T-cell (primary cell): ENCODE measurements at places on chromosomes 13 and 19. TPM values are rescaled to one million over a fixed set of nuclear protein-coding genes. Genes with fewer than 3 reads are reported as not detected.

- DNase-seq = no peak
Observed at GRCh38 chr13:76316998-76317527, 569.1 kb downstream of the KCTD12 start.

GRCh38 chr13:32134241-32135055, 102.9 kb downstream of the FRY start:
- DNase-seq = no peak

GRCh38 chr13:21964686-21965085, 293.8 kb downstream of the FGF9 start:
- no peak for DNase-seq

DNA sequence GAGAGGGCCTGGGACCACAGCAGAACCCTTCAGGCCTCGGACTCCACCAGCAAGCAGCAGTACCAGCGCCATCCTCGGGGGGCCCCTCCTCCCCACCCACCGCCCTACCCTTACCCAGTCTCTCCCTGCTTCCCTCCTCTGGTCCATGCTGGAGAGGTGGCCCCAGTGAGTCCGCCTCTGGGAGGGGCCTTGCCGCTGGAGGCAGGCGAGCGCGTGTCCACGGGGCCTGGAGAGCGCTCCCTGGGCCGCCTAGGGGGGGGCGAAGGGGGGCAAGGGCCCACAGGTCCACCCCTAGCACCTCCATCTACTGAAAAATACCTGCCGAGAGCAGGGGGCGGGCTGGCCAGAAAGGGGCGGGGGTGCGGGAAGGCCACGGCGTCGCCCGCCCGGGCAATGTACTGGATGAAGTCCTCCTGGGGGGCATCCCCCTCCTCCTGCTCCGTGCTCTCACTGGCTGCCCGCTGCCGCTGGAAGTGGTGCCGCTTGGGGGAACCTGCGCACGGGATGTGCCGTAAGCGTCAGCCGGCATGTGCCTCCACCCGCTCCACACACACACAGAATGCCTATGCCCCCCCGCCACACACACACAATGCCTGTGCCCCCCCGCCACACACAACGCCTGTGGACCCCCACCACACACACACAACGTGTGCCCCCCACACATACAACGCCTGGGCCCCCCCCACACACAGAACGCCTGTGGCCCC, 6.9 kb downstream of the CBARP start:
- DNase-seq = no peak

DNA sequence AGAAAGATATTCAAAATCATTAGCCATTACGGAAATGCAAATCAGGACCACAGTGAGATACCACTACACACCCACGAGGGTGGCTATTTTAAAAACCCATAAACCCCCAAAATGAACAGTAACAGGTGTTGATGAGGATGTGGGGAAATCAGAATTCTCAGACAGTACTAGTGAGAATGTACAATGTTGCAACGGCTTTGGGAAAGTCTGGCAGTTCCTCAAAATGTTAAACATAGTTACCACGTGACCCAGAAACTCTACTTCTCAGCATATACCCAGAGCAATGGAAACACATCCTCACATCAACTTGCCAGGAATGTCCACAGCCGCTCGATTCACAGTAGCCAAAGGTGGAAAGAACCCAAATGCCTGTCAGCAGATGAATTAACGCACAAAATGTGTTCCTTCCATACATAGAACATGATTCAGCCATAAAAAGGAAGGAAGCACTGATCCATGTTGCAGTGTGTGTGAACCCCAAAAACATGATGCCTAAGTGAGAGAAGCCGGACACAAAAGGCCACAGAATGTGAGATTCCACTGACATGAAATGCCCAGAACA, 7.0 kb downstream of the PLVAP start:
- DNase-seq = no peak

- no peak for DNase-seq
Observed at GRCh38 chr13:74219566-74219965, 85.4 kb upstream of the KLF12 start.

- DNase-seq = no peak
Observed at GRCh38 chr19:34556488-34556887, 74.9 kb downstream of the WTIP start.

- no peak for DNase-seq
Observed at GRCh38 chr19:51079481-51080110, 3.1 kb downstream of the KLK14 start.

DNA sequence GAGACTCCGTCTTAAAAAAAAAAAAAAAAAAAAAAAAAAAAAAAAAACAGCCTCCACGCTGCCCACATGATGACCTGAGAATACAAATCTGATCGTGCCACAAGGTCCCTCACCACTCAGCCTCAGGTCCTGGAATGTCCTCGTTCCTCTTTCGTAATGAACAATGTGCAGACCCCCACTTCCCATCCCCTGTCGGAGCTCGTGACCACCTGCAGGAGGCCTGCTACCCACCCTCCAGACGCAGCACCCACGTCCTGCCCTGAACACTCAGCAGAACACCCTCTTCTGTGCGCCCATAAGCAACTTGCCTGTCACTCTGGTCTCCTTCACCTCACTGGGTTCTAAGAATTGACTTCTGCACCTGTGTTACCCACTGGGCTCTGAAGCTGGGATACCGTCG, 166.4 kb downstream of the KATNAL1 start:
- DNase-seq = no peak

DNA sequence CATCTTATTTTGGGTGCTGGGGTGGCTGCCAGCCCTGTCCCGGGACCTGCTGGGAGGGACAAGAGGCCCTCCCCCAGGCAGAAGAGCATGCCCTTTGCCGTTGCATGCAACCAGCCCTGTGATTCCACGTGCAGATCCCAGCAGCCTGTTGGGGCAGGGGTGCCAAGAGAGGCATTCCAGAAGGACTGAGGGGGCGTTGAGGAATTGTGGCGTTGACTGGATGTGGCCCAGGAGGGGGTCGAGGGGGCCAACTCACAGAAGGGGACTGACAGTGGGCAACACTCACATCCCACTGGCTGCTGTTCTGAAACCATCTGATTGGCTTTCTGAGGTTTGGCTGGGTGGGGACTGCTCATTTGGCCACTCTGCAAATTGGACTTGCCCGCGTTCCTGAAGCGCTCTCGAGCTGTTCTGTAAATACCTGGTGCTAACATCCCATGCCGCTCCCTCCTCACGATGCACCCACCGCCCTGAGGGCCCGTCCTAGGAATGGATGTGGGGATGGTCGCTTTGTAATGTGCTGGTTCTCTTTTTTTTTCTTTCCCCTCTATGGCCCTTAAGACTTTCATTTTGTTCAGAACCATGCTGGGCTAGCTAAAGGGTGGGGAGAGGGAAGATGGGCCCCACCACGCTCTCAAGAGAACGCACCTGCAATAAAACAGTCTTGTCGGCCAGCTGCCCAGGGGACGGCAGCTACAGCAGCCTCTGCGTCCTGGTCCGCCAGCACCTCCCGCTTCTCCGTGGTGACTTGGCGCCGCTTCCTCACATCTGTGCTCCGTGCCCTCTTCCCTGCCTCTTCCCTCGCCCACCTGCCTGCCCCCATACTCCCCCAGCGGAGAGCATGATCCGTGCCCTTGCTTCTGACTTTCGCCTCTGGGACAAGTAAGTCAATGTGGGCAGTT, 8.6 kb downstream of the CALM3 start:
- DNase-seq = no peak

- DNase-seq = no peak
Observed at GRCh38 chr19:40149501-40149900, 41.7 kb upstream of the MAP3K10 start.

DNA sequence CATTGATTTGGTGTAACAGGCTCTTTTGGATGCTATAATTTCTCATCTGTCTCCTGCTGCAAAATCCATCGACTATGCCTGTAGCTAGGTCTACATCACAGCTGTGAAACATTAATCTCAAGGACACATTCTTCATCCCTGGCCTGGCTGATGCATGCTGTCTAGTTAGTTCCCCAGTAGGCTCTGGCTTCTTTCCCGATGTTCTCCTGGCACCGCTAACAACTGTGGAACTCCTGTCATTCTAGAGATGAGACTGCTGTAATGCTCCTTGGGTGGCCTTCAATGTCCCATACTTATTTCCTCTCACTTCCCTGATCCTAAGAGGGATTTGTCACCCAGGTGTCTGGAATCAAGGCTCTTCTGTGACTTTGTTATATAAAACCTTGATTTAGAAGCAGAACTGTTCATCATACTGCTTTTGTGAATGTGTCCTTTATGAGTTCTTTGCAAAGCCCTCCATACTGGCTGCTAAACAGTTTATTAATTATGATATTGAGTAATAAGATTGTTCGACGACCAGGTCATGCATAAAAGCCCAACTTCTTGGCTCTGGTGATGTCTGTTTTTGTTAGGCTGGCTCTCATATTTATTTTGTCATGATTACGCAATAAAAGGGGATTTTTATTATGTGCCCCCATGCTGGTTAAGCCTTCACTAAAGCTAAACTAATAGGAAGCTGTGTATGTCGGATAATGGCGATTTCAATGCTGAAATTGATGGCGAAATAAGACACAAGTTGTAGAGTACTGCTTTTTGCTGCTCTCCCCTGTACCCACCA, 227.5 kb downstream of the DCT start:
- DNase-seq = no peak

GRCh38 chr13:98994080-98994479, 16.2 kb upstream of the DOCK9 start:
- no peak for DNase-seq

- DNase-seq = no peak
Observed at GRCh38 chr19:8695501-8695900, 3.1 kb downstream of the ACTL9 start.

DNA sequence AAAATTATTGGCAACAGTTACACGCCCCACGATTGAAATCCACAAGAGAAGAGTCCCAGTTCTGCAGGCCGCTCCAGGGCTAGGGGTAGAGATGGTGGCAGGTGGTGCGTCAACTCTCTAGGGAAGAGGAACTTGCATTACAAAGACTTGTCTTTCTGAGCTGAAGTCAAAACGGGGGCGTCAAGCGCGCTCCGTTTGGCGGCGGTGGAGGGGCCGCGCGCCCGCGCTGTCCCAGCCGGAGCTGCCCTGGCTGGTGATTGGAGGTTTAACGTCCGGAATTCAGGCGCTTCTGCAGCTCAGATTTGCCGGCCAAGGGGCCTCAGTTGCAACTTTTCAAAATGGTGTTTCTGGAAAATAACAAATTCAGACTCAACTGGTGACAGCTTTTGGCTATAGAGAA, 38.9 kb downstream of the SOX1 start:
- no peak for DNase-seq

DNA sequence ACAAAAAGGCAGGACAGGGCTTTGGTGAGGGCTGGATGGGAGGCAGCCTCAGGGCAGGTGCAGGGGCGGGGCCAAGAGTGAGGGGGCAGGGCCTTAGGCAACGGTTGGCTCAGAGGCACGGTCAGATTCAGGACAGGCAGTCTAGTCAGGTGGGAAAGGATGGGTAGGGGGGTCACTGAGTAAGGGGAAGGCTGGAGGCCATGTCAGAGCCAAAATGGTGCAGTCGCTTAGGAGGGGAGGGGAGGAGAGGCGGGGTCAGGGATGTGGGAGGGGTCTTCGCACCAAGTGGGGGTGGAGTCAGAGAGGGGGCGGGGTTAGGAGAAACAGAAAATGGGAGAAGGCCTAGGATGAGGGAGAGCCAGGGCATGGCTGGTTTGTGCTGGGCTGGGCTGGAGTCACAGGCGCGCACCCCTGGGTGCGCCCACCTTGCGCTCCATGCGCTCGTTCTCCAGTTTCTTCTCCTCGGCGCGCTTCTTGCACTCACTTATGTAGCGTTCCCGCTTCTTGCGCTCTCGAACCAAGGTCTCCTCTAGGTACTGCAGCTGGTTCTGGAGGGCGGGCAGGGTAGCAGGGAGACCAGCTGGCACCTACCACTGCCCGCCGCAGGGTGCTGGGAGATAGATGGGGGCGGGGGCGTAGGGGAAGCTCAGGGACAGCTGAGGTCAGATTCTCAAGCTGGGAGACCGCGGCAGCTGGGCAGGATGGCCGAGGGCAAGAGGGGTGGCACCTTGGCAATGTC, 6.8 kb upstream of the RGL3 start:
- no peak for DNase-seq

- DNase-seq = no peak
Observed at GRCh38 chr19:48945415-48945814, 9.3 kb upstream of the BAX start.

GRCh38 chr19:47490847-47491246, 6.8 kb upstream of the KPTN start:
- no peak for DNase-seq

GRCh38 chr19:45887200-45887710, 1.3 kb upstream of the IRF2BP1 start:
- DNase-seq = no peak

GRCh38 chr19:18443406-18443805, 5.5 kb upstream of the ISYNA1 start:
- no peak for DNase-seq

DNA sequence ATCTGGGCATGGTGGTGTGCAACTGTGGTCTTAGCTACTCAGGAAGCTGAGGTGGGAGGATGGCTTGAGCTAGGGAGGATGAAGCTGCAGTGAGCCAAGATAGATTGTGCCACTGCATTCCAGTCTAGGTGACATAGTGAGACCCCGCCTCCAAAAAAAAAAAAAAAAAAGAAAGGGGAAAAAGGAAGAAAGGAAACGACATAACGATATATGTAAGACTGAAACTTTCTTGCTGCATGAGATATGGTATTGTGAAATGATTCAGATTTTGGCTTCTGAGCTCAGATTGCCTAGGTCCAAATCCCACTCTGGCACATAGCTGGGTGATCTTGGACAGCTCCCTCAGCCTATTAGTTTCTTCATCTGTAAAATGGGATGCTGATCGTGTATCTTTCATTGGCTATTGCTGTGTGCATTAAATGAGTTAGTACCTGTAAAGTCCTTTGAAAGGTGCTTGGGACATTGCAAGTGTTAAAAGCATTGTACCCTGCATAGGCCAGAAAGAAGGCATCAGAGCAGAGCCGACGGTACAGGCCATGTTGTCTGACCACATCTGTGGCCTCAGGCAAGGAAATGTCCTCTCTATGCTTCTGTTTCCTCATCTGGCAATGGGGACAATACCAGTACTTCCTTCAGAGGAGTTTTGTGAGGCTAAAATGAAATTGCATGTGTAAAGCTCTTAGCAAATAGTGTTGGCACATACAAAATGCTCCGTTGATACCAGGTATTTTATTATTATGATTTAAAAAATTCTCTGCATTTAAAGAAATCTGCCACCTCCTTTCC, 32.6 kb upstream of the SLC46A3 start:
- no peak for DNase-seq

DNA sequence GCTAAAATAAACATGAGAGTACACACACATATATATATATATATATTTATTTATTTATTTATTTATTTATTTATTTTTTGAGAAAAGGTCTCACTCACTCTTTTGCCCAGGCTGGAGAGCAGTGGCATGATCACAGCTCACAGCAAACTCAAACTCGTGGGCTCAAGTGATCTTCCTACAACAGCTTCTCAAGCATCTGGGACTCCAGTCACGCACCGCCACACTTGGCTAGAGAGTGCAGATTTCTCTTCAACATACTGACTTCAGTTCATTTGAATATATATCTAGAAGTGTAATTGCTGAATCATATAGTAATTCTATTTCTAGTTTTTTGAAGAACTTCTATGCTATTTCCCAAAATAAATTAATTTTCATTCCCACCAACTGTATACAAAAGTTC, 1711.8 kb downstream of the SLITRK5 start:
- DNase-seq = no peak

KANK2 gene
- 1.2 TPM for total RNA-seq

CCDC194 gene
- total RNA-seq = 2.7 TPM

NUP58 gene
- total RNA-seq = 34.4 TPM

RNF17 gene
- not detected for total RNA-seq

CEACAM8 gene
- not detected for total RNA-seq

C19orf38 gene
- 0.79 TPM for total RNA-seq

CLIP3 gene
- 6.2 TPM for total RNA-seq

BCKDHA gene
- 13.0 TPM for total RNA-seq

ACTMAP gene
- 6.8 TPM for total RNA-seq

CEACAM3 gene
- total RNA-seq = not detected

ENOX1 gene
- total RNA-seq = not detected
